Stimulated activated CD4-positive, alpha-beta T cell treated with anti-CD3 and anti-CD28 coated beads, TNF-alpha, amount 100 ng/mL, for 4 hours (primary cell): ENCODE measurements at places on chromosomes 5 and 9.

GRCh38 chr5:54113060-54113459 lies 197.3 kb downstream of the ARL15 start:
- DNase-seq = no peak

DNA sequence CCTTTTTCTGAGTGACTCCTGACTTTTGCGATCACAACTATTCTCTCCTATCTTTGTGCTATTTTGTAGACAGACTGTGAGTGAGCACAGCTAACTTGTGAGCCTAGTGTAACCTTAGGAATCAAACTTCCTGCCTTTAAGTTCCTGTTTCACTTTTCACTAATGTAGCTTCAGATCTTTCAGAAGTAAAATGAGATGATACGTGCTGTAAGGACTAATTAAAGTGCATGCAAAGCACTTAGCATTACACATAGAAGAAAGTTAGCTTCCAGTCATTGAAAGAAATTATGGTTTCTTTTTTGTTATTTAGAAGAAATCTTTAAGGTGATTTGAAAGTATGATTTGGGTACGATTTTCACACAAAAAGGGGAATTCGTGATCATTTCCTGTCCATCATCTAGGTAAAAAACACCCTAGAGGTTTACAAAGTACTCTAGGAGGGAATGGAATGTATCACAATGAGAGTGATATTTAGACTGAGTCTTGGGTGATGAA lies 122.7 kb downstream of the ST8SIA4 start:
- DNase-seq = no peak

- DNase-seq = no peak
Measured at GRCh38 chr9:109254317-109254716, 66.5 kb downstream of the EPB41L4B start.

DNA sequence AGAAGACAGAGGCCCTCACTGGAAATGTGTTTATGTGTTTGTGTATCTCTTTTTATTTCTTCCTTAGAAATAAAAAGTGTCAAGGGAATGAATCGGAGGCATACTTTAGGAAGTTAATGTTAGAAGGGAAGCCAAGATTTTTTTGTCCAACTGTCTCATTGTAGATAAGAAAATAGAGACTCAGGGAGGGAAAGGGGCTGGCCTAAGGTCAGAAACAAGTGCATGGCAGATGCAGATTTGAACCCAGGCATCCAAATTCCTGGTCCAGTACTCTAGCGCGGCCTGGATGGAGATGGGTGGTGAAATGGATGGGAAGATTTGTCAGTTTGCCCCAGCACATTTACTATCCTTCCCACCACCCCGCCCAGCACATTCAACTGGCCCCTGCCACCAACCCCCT lies 19.8 kb upstream of the TNIP1 start:
- no peak for DNase-seq

DNA sequence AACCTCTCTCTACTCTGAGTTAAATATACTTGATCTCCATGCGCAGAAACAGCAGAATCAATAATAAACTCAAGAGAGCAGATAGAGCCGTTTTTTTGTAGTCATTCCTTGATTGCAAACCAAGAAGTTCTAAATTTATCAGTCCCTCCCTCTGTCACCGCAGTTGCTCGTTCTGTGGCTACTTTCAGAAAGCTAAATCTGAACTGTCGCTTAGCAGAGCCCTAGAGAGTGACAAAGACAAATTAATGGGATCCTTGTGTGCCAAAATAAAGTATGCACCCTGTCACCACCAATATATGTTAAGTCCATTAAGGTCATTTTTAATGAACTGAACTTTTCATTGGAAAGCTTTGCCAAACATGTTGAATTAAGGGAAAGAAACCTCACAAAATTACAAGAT lies 218.3 kb downstream of the ADAMTSL1 start:
- DNase-seq = no peak
